CD4-positive, alpha-beta T cell treated with Interleukin-21 for 1 hour (primary cell): ENCODE measurements at places on chromosomes 4 and X.

DNA sequence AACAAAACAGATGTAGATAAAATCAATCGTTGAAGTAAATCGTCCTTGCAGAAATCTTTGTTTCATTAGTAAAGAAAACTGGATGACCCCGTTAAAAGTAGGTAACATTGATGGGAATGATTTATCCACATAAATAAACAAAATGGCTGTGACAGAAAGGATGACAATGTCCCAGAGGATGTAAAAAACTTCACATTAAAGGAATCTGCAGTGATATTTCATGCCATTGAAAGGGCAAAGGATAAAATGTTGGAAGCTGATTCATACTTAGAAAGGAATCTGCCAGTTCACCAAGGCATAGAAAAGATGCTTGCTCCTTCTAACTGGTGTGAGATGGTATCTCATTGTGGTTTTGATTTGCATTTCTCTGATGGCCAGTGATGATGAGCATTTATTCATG is 24.2 kb upstream of the EPGN start:
- no peak for DNase-seq

- DNase-seq = no peak
These were observed 17.4 kb downstream of the SORBS2 start for GRCh38 chr4:185794637-185795036.

- DNase-seq = no peak
These were observed 97.5 kb upstream of the CXXC4 start for GRCh38 chr4:104592183-104592582.

DNA sequence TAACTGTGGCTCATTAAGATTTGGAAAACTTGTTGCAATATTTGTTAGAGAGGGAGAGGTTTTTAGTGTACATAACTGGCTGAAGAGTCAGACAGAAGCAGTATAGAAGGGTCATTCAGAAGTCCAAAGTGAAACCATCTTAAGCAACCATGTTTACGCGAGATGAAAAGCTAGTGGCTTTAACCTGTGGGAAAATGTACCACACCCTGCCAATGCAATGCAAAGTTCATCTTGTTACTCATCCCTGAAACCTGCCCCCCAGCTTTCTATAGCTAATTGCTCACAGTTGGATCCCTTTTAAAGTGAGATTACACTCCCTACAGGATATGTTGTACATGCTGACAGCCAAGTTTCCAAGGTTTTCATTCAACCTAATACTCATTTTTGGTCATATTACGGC is 96.7 kb upstream of the RAPGEF2 start:
- DNase-seq = no peak

GRCh38 chr4:104756837-104757236 is 262.1 kb upstream of the CXXC4 start:
- DNase-seq = no peak

DNA sequence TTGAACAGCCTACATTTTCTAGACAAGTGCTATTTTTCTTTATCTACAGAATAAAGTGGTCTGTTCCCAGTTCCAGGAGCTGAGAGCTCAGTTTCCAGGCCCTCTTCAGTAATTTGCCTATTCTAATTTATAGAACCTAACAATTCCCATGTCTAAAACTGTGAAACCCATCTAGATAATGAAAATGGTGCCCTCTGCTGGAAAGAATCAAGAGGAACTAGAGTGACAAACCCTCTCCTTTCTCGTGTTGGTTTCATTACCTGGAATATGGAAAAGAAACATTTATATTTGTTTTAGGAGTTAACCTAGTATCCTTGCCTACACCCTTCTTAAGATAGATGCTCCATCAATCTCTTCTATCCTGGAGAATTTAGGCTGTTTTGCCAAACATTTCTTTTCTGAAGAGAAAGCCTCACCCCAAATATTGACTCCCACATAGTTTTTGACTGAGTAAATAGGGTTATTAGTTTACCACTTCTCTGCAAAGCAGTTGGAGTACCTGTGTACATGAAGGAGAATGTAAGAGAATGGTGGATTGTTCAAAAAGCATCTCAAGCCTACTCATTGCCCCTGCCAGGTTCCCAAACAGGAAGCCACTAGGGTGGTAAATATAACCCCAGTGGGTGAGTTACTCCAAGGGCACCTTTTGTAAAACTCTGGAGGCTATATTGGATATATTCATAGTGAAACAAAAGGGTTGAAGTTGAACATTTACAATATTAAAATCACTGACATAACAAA is 121.6 kb downstream of the RASL11B start:
- DNase-seq = peak; percentile 56

GRCh38 chr4:106385853-106386393 is 17.3 kb upstream of the GIMD1 start:
- no peak for DNase-seq

DNA sequence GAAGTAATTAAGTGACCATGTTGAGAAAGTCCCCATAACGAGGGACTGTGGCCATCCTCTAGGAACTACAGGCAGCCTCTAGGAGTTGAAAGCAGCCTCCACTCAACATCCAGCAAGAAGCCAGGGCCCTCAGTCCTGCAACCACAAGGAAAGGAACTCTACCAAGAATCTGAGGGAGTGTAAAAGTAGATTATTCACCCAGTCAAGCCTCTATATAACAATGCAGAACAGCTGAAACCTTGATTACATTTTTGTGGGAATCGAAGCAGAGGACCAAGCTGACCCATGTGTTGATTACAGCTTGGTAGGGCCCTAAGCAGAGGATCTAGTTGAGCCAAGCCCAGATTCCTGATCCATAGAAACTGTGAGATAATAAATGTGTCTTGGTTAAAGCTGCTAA is 17.1 kb downstream of the RPS6KA6 start:
- DNase-seq = no peak

GRCh38 chr4:7659429-7660175 is 224.9 kb upstream of the PSAPL1 start:
- DNase-seq = no peak

DNA sequence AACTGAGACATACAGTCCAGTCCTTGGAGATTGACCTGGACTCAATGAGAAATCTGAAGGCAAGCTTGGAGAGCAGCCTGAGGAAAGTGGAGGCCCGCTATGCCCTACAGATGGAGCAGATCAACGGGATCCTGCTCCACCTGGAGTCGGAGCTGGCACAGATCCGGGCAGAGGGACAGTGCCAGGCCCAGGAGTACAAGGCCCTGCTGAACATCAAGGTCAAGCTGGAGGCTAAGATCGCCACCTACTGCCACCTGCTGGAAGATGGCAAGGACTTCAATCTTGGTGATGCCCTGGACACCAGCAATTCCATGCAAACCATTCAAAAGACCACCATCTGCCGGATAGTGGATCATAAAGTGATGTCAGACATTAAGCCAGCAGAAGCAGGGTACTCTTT is 20.4 kb upstream of the FRMPD3 start:
- DNase-seq = peak; percentile 33

GRCh38 chrX:23803931-23804381 is 21.0 kb downstream of the SAT1 start:
- DNase-seq = no peak

DNA sequence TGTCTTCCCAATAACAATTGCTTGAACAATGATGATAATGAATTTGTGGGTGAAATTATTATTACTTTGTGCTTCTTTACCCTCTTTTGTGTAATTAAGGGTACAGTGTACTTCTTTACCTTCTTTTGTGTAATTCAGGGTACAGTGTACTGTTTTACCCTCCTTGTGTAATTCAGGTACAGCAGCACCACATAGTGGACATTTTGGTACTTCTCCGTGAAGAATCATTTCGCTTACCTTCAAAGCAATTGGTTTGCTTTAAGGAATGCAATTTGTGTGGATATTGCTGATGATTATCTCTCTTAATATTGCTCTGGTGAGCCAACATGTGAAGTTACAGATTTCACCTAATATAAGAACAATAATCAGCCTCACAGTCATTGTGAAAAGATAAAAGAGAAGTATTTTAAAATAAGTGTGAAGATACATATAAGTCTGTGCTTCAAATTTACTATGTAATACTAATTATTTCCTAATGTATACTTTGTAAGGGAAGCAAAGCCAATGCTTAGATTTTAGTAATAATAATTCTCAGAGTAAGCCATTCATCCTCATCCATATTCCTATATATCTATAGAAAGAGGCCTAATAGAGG is 27.2 kb upstream of the SEC24B start:
- DNase-seq = peak; percentile 58

DNA sequence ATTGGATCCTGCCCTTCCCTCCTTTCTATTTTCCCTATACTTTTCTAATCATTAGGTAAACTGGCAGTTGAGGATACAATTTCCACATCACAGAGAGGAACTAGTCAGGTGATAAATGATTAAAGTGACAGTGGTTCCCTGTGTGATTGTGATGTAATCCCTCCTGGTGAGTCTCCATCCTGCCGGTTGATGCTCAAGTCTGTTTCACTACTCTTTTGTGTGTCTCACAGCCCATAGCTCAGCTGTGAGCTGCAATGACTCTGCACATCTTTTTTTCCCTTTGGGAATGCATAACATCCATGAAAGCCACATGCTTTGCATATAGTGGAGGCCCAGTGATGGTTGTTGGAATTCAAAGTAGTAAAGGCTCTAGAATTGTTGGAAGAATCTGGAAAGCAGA is 60.4 kb downstream of the CCNI start:
- no peak for DNase-seq

- DNase-seq = no peak
These were observed 308.1 kb upstream of the PPARGC1A start for GRCh38 chr4:24197955-24198354.

DNA sequence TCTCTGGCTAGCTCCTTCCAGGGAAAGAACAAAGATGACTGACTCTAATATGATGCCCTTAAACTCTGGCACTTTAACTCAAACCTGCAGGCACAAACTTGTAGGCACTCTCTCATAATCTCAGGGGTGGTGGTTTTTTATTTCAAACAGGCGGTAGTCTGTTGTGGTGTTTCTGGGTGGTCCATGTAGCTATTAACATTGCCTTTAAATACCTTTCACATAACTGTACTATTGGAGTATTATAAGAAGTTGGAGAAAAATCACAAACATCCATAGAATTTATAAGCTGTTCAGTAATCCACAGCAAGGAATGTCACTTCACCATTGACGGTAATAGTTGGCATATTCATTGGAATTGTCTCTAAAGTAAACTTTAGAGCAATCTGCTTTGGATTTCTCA is 204.2 kb upstream of the PDE5A start:
- no peak for DNase-seq

GRCh38 chrX:149060921-149061320 is 444.2 kb downstream of the IDS start:
- DNase-seq = no peak

- DNase-seq = no peak
These were observed 1.5 kb downstream of the MND1 start for GRCh38 chr4:153346031-153346430.

DNA sequence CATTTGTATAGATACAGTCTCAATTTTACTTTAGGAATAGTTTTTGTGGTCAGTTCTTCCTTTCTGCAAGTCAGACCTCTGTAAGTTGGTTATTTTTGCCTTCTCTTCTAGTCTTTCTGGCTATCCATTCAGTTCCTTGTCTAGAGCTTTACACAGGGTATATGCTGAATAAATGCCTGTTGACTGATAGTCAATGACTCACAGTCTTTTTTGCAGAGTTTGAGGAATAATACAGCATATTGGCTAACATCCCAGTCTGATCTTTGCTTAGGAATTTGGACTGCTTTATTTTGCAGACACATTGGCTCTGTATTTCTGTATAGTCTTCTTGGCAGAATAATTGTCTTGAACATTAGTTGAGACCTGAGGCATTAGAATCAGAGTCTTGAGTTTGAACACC is 132.4 kb downstream of the MAGEC1 start:
- DNase-seq = no peak

DNA sequence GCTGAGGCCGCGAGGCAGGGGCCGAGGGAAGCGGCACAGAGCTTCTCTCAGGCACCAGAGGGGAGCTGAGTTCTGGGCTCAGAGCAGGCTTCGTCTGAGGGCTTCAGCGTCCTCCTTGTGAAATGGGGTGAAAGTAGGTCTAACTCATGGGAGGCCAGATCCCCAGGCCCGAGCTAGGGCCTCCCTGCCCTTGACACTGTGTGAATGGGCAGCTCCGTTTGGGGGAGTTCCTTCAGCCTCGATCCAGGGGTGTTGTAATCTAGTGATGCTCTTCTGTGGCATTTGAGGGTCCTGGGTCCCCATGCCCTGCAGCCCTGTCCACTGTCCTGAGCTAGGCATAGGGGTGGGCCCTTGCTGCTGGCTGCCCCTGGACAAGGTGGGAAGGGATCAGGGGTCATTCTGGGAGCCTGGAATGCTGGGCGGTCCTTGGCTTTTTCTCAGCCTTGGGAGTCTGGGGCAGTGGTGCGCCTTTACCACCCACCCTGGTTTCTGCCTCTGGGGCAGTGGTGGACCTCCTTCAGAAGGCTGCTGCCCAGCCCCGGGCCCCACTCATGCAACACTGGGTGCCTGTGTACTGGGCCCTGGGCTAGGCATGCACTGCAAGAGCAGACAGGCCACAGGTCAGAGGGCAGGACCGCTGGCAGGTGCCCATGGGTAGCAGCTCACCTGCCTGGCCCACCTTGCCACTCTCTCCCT is 4.1 kb downstream of the SH3BP2 start:
- no peak for DNase-seq

- no peak for DNase-seq
These were observed 46.4 kb upstream of the SPRY1 start for GRCh38 chr4:123350191-123350544.

GRCh38 chr4:25805255-25805860 is 57.4 kb downstream of the SEL1L3 start:
- no peak for DNase-seq

DNA sequence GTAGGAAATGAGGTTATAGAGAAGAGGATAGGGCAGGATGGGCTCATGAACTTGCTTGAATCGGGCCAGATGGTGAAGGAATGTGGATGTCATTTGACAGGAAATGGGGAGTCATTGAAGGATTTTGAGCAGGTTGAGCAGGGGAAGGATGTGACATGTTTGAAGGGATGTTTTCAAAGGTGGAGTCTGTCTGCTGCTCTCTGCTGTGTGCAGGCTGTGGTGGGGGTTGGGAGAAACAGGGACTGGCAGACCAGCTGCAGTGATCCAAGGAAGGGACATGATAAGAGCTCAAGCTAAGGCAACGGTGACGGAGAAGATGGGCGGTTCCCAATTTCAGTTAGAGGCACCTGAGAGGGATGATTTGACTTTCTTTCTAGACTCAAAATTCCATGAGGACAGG is 14.0 kb upstream of the XPNPEP2 start:
- no peak for DNase-seq

GRCh38 chrX:135652602-135653001 is 60.8 kb upstream of the CT45A1 start:
- DNase-seq = no peak

DNA sequence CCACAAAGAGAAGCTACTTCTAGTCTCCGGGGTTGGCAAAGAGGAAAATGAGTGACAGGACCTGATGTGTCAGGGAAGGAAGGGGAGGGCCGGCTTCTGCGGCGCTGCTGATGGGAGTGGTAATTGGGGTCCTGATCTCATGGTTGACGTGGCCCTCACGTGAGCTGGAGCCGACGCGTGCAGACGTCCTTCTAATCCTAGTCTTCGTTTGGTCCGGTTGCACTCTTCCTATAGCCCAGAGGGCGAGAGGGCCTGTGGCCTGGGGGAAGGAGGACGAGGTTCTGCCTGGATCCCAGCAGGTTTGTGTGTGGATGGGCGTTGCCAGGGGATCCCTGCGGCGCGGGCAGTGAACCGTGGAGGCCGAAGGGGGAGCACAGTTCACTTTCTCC is at the start of gene ARMCX1:
Gene ARMCX1 (plus strand): TSS at position 186 of the 389 bp plus-strand sequence. CDS start 2,384 bp downstream, outside the sequence.
- DNase-seq = peak; percentile 26

- no peak for DNase-seq
These were observed 332.9 kb downstream of the PPP3CA start for GRCh38 chr4:101014417-101014816.
